Activated CD4-positive, alpha-beta T cell treated with anti-CD3 and anti-CD28 coated beads, Interleukin-2, amount 10 ng/mL, durations not matched to agents 7 days and 5 days (primary cell): ENCODE measurements at places on chromosomes 6 and 20. TPM values are rescaled to one million over a fixed set of nuclear protein-coding genes. Genes with fewer than 3 reads are reported as not detected.

SIRPB1 gene
- total RNA-seq, result 4.5 TPM

RPS18 gene
- total RNA-seq, result 2,438 TPM

XKR7 gene
- 0.05 TPM for total RNA-seq

RUNX2 gene
- 13.2 TPM for total RNA-seq

BPI gene
- not detected for total RNA-seq

QRSL1 gene
- total RNA-seq, result 14.7 TPM

MRAP2 gene
- not detected for total RNA-seq

POM121L2 gene
- not detected for total RNA-seq

DOK5 gene
- total RNA-seq, result not detected

SPDEF gene
- not detected for total RNA-seq

LHFPL5 gene
- total RNA-seq, result not detected

C6orf89 gene
- total RNA-seq, result 58.1 TPM

GRCh38 chr6:134678436-134678889, 271.4 kb downstream of the ALDH8A1 start:
- H3K4me1 ChIP-seq, result peaks cover 4% of the 10 kb centered on the region
- no peak overlapping the region for H3K4me3 ChIP-seq
- no peak for DNase-seq
- no peak overlapping the region for H3K27ac ChIP-seq

GRCh38 chr6:17986656-17987446, 584 bp downstream of the KIF13A start:
- peak overlapping the region; percentile 62 for H3K4me3 ChIP-seq
- no peaks in the 10 kb centered on the region for H3K36me3 ChIP-seq
- DNase-seq, result no peak
- H3K4me1 ChIP-seq, result peaks cover 6% of the 10 kb centered on the region

GRCh38 chr6:105107207-105107606, 72.6 kb downstream of the POPDC3 start:
- no peak overlapping the region for H3K27ac ChIP-seq
- no peaks in the 10 kb centered on the region for H3K36me3 ChIP-seq
- no peaks in the 10 kb centered on the region for H3K4me1 ChIP-seq
- H3K4me3 ChIP-seq, result no peak overlapping the region

DNA sequence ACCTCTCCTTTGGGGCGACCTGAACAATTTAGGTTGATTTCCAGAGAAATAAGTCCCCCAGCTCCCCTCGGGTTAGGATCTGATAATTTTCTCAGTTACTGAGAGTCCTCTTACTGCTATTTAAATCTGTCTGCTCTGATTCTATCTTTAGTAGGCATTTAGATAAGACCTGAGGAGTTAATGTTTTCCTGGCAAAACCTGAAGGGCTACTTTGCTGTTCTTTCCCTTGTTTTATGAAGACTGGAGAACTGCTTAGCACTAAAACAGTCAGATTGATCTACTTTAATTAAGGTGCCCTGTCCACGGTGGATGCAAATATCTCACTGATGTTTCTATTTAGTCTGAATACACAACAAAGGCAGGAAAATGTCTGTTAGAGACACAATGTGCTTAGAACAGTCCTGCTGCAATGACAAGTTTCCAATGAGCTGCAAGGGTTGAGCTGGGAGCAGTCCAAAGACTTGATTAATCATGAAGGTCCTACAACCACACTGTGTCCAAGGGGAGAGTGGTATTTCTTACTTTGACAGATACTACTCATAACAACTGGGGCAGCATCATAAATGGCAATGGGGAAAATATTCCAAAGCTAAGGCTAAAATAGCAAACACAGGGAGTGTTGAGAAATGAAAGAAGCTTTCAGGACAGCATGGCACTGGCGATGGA, 15.7 kb downstream of the ADTRP start:
- peaks cover 5% of the 10 kb centered on the region for H3K4me1 ChIP-seq
- H3K36me3 ChIP-seq, result no peaks in the 10 kb centered on the region
- H3K27ac ChIP-seq, result no peak overlapping the region
- H3K4me3 ChIP-seq, result no peak overlapping the region
- no peak for DNase-seq
- no peaks in the 10 kb centered on the region for H3K27me3 ChIP-seq

DNA sequence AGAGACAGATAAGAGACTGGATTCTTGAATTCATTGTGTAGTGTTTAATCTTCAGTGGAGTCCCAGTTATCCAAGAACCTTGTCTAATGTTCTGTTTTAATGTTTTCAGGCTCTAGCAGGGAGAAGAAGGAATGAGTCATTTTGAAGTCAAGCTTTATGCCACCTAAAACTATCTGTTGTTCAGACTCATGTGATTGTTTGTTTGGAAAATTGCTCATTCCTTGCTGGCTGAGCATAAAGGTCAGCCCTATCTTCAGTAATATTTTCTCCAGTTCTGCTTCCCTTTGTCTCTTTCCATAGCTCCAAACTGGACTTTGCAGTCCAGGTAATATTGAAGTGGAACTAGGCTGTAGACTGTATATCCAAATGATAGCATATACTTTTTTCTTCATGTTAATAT, 34.2 kb downstream of the CLVS2 start:
- H3K27ac ChIP-seq, result no peak overlapping the region
- no peaks in the 10 kb centered on the region for H3K4me1 ChIP-seq
- H3K27me3 ChIP-seq, result no peaks in the 10 kb centered on the region
- DNase-seq, result no peak
- H3K4me3 ChIP-seq, result no peak overlapping the region

- no peak for DNase-seq
- no peak overlapping the region for H3K4me3 ChIP-seq
- peaks cover 8% of the 10 kb centered on the region for H3K27me3 ChIP-seq
- no peaks in the 10 kb centered on the region for H3K4me1 ChIP-seq
Observed at GRCh38 chr20:1828786-1829131, 66.4 kb upstream of the SIRPA start.

GRCh38 chr6:149433881-149434280, 33.8 kb downstream of the SUMO4 start:
- no peaks in the 10 kb centered on the region for H3K36me3 ChIP-seq
- no peak overlapping the region for H3K4me3 ChIP-seq

- DNase-seq, result no peak
- H3K36me3 ChIP-seq, result peaks cover 38% of the 10 kb centered on the region
- peaks cover 50% of the 10 kb centered on the region for H3K4me1 ChIP-seq
- no peak overlapping the region for H3K4me3 ChIP-seq
- H3K27me3 ChIP-seq, result no peaks in the 10 kb centered on the region
Observed at GRCh38 chr20:33832103-33832804, 21.1 kb downstream of the CHMP4B start.

- no peak for DNase-seq
- H3K36me3 ChIP-seq, result no peaks in the 10 kb centered on the region
- H3K27ac ChIP-seq, result no peak overlapping the region
Observed at GRCh38 chr6:115583290-115583689, 477.4 kb downstream of the FRK start.

GRCh38 chr20:48751871-48752270, 75.9 kb downstream of the PREX1 start:
- peaks cover 68% of the 10 kb centered on the region for H3K36me3 ChIP-seq
- peak overlapping the region; percentile 18 for H3K4me3 ChIP-seq
- no peaks in the 10 kb centered on the region for H3K27me3 ChIP-seq
- no peak for DNase-seq
- peak overlapping the region; percentile 86 for H3K27ac ChIP-seq

DNA sequence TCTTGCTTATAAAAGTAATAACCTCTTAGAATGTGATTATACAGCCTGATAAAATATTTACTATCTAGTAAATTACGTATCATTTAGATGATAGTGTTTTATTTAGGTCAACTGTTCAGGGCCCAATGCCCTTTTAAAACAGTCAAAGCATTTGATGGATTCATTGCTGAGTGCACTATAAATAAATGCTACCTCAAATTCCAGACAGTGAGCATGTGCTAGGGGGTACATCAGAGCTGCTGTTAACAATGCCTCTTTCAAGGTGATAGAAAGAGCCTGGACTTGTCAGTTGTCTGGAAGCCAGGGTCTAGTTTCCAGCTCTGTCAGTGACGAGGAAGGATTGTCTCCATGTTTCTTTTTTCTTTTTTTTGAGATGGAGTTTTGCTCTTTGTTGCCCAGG, 7.5 kb upstream of the TMEM242 start:
- H3K4me1 ChIP-seq, result peaks cover 10% of the 10 kb centered on the region
- H3K27me3 ChIP-seq, result peaks cover 60% of the 10 kb centered on the region
- no peaks in the 10 kb centered on the region for H3K36me3 ChIP-seq
- H3K4me3 ChIP-seq, result no peak overlapping the region
- no peak overlapping the region for H3K27ac ChIP-seq
- no peak for DNase-seq

DNA sequence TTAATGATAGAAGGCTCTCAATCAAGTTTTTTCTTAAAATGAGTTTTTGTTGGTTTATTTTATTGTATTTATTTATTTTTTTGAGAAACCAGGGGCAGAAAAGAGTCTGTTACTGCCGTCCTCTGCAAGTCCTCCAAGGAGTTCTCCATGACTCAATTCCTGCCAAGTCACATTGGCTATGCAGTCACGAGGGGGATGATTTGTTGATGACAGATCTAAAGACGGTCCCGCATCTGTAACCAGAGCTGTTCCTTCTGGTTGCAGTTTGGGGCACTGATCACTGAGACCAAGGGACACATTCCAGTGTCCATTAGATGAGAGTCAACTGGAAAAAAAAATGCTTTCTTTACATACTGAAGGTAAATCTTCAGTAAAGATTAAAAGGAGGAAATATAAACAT, 13.9 kb upstream of the TSHZ2 start:
- no peaks in the 10 kb centered on the region for H3K4me1 ChIP-seq
- no peak overlapping the region for H3K4me3 ChIP-seq
- H3K27ac ChIP-seq, result no peak overlapping the region
- no peaks in the 10 kb centered on the region for H3K27me3 ChIP-seq
- H3K36me3 ChIP-seq, result no peaks in the 10 kb centered on the region

DNA sequence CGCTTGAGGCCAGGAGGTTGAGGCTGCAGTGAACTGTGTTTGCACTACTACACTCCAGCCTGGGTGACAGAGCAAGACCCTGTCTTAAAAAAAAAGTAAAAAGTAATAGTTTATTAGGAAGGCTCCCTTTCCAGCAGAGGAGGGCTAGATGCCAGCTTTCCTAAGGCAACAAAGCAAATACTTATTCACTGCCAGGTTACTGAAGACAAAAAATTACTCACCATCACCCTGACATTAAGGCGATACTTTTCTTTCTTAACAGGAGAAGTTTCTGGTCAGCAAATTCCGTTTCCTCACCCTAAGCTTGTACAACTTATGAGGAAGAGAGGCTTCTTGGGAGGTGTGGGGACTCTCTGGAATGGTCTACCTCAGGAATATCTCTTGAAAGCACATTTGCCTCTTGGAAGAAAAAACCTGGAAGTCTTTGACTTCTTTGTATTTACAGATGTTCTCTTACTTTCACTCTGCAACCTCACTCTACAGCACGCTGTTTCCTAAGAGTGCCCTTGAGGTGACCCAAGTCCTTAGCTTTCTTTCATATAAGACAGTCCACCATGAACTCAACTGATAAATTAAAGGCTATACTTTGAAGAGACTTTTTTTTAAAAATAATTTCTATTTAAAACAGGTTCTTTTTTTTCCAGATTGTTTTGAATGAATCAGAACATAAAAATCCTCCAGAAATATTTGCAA, 52.9 kb upstream of the TRAF3IP2 start:
- DNase-seq, result no peak
- peaks cover 12% of the 10 kb centered on the region for H3K36me3 ChIP-seq
- no peak overlapping the region for H3K4me3 ChIP-seq
- H3K27ac ChIP-seq, result no peak overlapping the region

- H3K27me3 ChIP-seq, result no peaks in the 10 kb centered on the region
- H3K4me1 ChIP-seq, result no peaks in the 10 kb centered on the region
- H3K4me3 ChIP-seq, result no peak overlapping the region
Observed at GRCh38 chr6:88548891-88549505, 382.9 kb upstream of the CNR1 start.

DNA sequence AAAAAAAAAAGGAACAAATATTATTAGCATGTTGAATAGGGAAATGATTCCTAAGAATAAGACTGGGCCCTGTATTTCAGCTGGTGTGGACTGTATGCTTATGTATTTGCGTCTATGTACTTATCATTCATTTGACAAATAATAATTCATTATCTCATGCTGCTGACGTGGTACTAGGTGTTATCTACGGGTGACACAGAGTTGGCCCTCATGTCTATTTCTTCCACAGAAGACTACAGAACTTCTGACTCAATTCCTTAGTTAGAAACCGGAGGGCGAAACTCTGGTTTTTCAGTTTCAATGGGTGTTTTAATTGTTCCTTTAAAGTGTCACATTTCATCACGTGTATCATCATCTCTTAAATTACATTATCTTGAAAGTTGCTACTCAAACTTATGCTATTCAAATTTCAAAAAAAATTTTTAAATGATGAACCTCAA, 305.9 kb downstream of the CLIC5 start:
- DNase-seq, result no peak
- H3K4me3 ChIP-seq, result no peak overlapping the region
- H3K27me3 ChIP-seq, result no peaks in the 10 kb centered on the region

GRCh38 chr20:44457016-44457415, 18.7 kb upstream of the TTPAL start:
- no peak overlapping the region for H3K27ac ChIP-seq
- H3K4me3 ChIP-seq, result no peak overlapping the region
- H3K4me1 ChIP-seq, result no peaks in the 10 kb centered on the region
- no peak for DNase-seq

GRCh38 chr6:160035693-160036330, 66.9 kb downstream of the IGF2R start:
- no peaks in the 10 kb centered on the region for H3K27me3 ChIP-seq
- H3K4me3 ChIP-seq, result no peak overlapping the region
- peak overlapping the region; percentile 70 for H3K27ac ChIP-seq
- peaks cover 62% of the 10 kb centered on the region for H3K36me3 ChIP-seq
- H3K4me1 ChIP-seq, result peaks cover 30% of the 10 kb centered on the region
- no peak for DNase-seq

DNA sequence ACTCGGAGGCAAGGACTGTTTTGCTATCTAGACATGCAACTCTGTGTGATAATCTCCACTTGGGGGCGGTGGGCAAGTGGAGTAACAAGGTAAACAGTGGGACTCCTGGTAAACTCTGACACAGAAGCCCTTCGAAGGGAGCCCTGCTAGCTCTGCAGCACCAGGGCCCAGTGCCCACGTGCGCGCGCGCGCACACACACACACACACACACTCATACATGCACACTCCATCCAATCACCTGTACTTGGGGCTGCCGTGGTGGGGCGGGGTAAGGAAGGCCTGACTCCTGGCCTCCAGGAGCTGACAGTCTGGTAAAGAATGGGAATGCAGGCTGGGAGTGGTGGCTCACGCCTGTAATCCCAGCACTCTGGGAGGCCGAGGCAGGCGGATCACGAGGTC, 36.4 kb downstream of the TAF4 start:
- no peaks in the 10 kb centered on the region for H3K27me3 ChIP-seq
- DNase-seq, result no peak
- H3K36me3 ChIP-seq, result no peaks in the 10 kb centered on the region
- no peak overlapping the region for H3K4me3 ChIP-seq

- H3K27me3 ChIP-seq, result no peaks in the 10 kb centered on the region
- no peaks in the 10 kb centered on the region for H3K36me3 ChIP-seq
- H3K27ac ChIP-seq, result no peak overlapping the region
- DNase-seq, result no peak
Observed at GRCh38 chr20:33304046-33304445, 21.0 kb downstream of the BPIFB1 start.
